Stimulated activated CD8-positive, alpha-beta memory T cell treated with anti-CD3 and anti-CD28 coated beads, Interleukin-4, amount 100 ng/mL, for 1 hour (primary cell): ENCODE measurements at places on chromosomes 3 and 15.

DNA sequence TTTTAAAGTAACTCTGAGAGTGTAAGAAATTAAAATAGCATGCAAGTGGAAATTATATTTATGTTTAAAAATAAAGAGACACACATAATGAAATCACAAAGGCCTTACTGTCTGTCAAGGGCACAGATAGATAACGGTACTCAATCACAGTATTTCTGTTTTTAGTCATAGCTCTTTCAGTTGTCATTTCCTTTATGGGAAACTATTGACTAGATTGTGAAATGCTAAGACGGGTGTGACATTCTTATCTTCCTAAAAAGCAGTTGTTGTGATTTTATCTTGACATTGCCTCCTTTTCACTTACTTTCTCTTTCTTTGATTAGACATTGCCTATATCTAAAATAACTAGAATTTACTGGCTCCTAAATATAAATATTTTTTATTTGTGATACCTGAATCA lies 100.1 kb upstream of the PLSCR5 start:
- DNase-seq, result no peak

GRCh38 chr3:72659188-72659587 lies 189.1 kb downstream of the SHQ1 start:
- no peak for DNase-seq

DNA sequence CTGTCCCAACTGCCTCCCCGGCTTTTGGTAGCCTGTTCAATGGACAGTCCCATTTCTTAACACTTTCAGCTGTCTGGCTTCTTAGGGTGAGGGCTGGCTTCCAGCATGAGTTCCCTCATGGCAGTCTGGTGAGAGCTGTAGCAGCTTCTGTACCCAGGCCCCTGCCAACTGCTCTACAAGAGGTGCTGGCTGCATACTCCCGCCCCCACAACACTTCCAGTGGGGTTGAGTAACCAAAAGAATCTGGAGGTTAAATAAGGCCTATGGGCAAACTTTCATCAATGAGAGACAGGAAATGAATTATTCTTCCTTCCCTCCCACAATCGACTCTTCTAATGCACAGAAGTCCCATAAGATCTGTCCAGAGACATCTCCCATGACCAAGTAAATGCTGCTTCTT lies 145.0 kb downstream of the NEK10 start:
- no peak for DNase-seq

- DNase-seq, result no peak
Observed at GRCh38 chr3:10292505-10293419, at the start of gene GHRL. TSS of gene GHRL (minus strand) at chr3:10292947. CDS start at chr3:10290180, 2,767 bp downstream.

GRCh38 chr3:8625991-8626390 lies 18.6 kb downstream of the SSUH2 start:
- DNase-seq, result no peak
